ENCODE measurements at places on chromosomes 11 and 22.

DNA sequence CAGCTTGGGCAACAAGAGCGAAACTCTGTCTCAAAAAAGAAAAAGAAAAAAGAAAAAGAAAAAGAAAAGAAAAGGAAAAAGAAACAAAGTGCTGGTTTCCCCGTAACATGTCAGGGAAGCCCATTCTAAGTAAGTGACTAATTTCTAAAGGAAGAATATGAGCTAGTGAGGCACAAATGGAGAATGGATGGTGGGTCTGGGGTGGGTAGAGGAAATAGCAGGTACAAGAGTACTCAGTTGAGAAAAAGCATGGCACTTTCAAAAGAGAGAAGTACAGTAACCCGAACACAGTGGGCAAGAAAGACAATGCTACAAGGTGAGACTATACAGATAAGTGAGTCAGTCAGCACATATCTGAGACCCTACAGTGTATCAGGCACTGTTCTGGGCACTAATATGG is 4.5 kb downstream of the MAJIN start:
- no peak for DNase-seq

- DNase-seq = peak; percentile 17
These were observed 27.7 kb upstream of the WNT11 start for GRCh38 chr11:76234021-76234415.

DNA sequence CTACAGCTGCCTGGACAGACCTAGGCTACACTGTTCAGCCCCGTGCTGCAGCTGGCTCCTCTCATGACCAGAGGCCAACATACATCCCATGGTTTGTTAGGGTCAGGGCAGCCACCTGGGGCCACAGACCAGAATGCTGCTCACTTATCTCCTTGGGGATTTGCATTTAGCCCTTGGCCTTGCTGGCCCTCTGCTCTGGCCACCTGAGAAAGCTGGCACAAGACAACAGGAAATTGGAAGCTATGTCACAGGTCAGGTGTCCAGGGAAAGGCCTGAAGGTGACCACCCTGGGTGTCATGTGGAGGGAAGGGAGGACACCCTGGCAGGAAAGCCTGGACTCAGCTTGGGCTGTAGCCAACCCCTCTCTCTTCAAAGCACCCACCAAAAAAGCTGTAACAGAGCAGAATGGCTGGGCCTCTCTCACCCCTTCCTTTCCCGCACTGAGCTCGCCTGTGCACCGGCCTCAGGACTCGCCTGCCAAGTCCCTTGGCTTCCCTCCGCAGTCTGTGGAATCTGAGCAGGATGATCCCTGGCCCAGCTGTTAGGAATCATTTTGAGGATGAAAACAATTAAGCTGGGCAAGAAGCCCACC is 86.3 kb downstream of the SNX19 start:
- no peak for DNase-seq

DNA sequence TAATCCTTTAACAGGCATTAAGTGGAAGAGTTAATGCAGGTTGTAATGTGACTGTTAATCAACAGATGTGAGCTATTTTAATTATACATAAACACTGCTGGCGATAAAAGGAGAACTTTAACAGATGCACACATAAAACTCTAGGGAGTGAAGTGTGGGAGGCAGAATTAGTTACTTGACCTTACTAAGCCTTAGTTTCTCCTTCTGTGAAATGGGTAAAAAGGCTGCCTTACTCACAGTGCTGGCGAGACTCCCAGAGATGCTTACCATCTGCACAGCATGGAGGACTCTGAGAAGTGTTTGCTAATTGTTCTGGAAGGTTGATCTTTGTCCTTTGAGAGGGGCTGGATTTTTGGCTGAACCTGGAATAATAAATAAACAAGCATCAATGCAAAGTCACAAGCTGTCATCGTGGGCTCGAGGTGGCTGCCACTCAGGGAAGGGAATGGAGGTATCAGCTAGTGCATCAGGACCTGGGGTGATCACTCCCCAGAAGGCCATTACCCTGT is 58.6 kb upstream of the MPEG1 start:
- DNase-seq = no peak

DNA sequence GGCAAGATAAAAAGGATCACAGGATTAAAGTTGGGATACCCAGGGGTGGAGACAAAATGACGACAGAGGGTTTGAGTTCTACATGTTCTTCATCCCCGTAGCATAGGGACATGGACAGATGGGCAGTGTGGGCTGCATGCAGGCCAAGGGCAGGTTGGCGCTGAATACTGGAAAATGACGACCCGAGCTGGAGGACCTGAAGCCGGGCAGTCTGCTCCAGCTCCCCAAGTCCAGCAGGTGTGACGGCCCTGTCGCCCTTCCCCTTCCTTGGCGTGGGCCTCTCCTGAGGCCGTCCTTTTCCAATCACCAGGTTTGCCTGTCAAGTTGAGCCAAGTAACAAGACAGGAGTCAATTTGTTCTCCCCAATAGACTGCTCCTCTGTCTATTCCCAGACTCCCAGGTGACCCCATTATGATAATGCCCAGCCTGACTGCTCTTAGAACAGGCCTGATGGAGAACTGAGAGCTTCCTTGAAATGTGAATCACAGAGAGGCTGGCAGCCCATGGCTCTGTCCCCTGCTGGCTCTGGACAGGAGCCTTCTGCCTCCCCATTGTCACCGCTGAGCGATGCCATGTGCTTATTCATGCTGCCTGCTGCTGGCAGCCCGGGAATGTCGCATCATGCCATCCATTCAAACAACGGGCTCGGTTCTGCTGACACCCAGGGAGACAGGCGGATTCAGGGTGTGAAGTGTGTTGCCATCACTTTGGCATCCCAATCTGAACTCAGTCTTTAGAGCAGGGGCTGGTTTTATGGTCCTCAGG is 392.1 kb downstream of the NTM start:
- no peak for DNase-seq

GRCh38 chr11:65530157-65530496 is 5.2 kb downstream of the SCYL1 start:
- peak; percentile 37 for DNase-seq

DNA sequence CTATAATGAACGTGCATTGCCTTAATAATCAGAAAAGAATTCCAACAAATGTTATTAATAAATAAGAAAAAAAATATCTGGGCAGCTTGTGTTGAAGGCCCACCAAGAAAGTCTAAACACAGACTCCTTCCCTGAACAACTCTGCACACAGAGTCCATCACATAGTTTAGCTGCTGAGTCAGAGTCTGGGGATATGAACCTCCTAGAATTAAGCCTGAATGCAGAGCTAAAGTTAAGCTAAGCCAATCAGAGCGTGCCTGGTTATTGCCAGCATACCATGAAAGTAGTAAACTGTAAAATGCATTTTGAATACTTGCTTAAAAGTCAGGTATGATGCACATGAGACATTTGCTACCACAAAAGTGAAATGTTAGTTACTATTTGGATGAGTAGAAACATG is 25.6 kb upstream of the TENM4 start:
- DNase-seq = no peak

- no peak for DNase-seq
These were observed 844.0 kb downstream of the TBC1D22A start for GRCh38 chr22:47606426-47606825.

GRCh38 chr22:48948575-48949170 is 879.0 kb downstream of the BRD1 start:
- no peak for DNase-seq
